ENCODE measurements at places on chromosomes 12 and 14. TPM values are rescaled to one million over a fixed set of nuclear protein-coding genes. Genes with fewer than 3 reads are reported as not detected.
A peak's percentile ranks its signal among the peaks of the same experiment; 100 is the strongest.

DNA sequence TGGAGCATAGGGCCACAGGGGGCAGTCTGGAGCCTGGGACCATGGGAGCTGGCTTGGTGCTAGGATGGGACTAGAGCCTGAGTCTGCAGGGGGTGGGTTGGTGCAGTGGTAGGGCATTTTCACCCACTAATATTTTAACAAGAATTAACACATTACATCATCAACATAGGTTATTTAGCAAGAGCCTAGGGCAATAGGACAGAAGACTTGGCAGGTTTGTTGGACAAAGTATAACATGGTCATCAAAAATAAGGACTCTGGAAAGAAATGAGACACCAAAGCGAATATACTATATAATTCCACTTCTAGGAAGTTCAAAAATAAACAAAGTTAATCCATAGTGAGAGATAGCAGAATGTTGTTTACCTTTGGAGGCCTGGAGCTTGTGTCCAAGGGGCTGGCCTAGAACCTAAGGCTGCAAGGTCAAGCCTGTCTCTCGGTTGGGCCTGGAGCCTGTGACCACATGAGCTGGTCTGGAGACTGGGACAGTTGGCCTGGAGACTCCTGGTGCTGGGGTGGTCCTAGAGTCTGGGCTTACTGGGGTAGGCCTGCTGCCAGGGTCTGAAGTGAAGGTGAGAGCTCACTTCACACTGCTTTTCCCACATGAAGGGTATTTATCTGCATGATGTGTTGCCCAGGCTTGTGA, 28.1 kb upstream of the CNOT2 start:
- H3K4me3 ChIP-seq: no peak overlapping the region
- no peaks in the 10 kb centered on the region for H3K36me3 ChIP-seq
- no peak overlapping the region for H3K27ac ChIP-seq
- no peaks in the 10 kb centered on the region for H3K4me1 ChIP-seq
- H3K27me3 ChIP-seq: no peaks in the 10 kb centered on the region

GRCh38 chr12:123559468-123559867, 24.9 kb upstream of the TMED2 start:
- H3K36me3 ChIP-seq: no peaks in the 10 kb centered on the region
- no peak overlapping the region for H3K27ac ChIP-seq
- H3K4me3 ChIP-seq: no peak overlapping the region

- no peak for DNase-seq
- no peaks in the 10 kb centered on the region for H3K36me3 ChIP-seq
- peaks cover 18% of the 10 kb centered on the region for H3K27me3 ChIP-seq
Observed at GRCh38 chr14:103607822-103608221, 21.2 kb upstream of the KLC1 start.

- H3K27ac ChIP-seq: peak overlapping the region; percentile 79
- peaks cover 25% of the 10 kb centered on the region for H3K36me3 ChIP-seq
- no peak for DNase-seq
- H3K4me3 ChIP-seq: no peak overlapping the region
- peaks cover 34% of the 10 kb centered on the region for H3K4me1 ChIP-seq
Observed at GRCh38 chr12:110726028-110726427, 16.7 kb downstream of the PPP1CC start.

- H3K27me3 ChIP-seq: peaks cover 9% of the 10 kb centered on the region
- no peaks in the 10 kb centered on the region for H3K36me3 ChIP-seq
- H3K4me3 ChIP-seq: no peak overlapping the region
- peaks cover 6% of the 10 kb centered on the region for H3K4me1 ChIP-seq
- no peak overlapping the region for H3K27ac ChIP-seq
Observed at GRCh38 chr14:104726600-104727451, 2.8 kb downstream of the ADSS1 start.

DNA sequence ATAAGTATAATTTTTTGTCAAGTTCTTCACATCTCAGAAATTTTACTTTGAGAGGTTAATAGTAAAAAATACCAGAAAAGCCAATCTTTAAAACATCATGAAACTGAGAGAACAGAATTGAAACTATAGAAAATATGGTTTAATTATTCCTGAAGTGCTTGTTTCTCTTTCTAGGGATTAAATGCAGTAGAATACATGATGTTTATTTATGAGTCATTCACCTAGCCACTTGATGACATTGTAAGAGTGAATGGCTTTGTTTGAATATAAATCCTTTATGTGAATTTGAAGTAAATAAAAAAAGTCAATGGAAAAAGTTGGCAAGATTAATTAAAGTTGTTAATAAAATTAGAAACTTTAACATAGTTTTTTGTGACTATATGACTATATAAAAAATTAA, 48.4 kb downstream of the KTN1 start:
- no peak overlapping the region for H3K4me3 ChIP-seq
- no peak for DNase-seq
- no peaks in the 10 kb centered on the region for H3K4me1 ChIP-seq
- peaks cover 29% of the 10 kb centered on the region for H3K36me3 ChIP-seq

DNA sequence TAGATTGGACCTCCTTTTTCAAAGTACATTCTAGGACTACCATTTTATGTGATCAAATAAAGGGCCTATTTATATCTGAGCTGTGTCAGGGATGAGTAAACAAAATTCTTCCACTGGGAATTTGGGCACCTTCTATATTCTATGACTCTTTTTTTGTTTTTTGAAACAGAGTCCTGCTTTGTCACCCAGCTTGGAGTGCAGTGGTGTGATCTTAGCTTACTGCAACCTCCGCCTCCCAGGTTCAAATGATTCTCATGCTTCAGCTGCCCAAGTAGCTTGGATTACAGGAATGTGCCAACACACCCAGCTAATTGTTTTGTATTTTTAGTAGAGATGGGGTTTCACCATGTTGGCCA, 64.8 kb downstream of the DRAM1 start:
- H3K27me3 ChIP-seq: no peaks in the 10 kb centered on the region
- no peak overlapping the region for H3K4me3 ChIP-seq
- H3K27ac ChIP-seq: no peak overlapping the region
- no peak for DNase-seq

- DNase-seq: peak; percentile 62
- H3K27me3 ChIP-seq: no peaks in the 10 kb centered on the region
- no peaks in the 10 kb centered on the region for H3K4me1 ChIP-seq
- H3K4me3 ChIP-seq: no peak overlapping the region
- no peak overlapping the region for H3K27ac ChIP-seq
- H3K36me3 ChIP-seq: no peaks in the 10 kb centered on the region
Observed at GRCh38 chr12:39990122-39991101, 115.5 kb downstream of the SLC2A13 start.

- DNase-seq: no peak
- H3K27me3 ChIP-seq: peaks cover 13% of the 10 kb centered on the region
- no peaks in the 10 kb centered on the region for H3K4me1 ChIP-seq
- no peak overlapping the region for H3K4me3 ChIP-seq
- H3K27ac ChIP-seq: no peak overlapping the region
- H3K36me3 ChIP-seq: no peaks in the 10 kb centered on the region
Observed at GRCh38 chr14:52254086-52254485, 13.4 kb upstream of the PTGDR start.

DNA sequence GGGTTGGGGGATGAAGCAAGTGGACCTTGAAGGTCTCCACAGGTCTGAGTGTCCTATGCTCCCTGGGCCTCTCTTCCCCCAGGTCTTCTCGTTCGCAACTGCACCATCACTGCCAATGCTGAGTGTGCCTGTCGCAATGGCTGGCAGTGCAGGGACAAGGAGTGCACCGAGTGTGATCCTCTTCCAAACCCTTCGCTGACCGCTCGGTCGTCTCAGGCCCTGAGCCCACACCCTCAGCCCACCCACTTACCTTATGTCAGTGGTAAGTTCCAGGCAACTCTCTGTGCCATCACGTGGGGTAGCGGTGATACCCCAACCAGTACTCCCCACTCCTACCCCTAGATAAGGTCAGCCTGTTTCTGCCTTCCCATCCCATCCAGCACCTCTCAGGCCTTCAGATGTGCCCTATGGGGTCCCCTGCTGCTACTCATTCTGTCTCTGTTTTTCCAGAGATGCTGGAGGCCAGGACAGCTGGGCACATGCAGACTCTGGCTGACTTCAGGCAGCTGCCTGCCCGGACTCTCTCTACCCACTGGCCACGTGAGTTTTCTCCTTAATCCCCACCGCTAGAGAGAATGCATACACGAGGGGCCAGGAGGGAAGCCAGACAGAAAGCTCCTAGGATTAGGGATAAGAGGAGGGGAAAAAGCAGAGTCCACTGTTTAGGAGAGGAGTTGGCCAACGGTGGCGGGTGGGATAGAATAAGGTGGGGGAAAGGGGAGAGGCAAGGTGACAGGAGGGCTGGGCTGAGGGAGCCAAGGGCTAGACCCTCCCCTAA, 1.6 kb upstream of the TAPBPL start:
- no peak for DNase-seq
- H3K36me3 ChIP-seq: peaks cover 28% of the 10 kb centered on the region
- peak overlapping the region; percentile 96 for H3K27ac ChIP-seq
- peaks cover 46% of the 10 kb centered on the region for H3K4me1 ChIP-seq
- H3K27me3 ChIP-seq: no peaks in the 10 kb centered on the region

- no peak overlapping the region for H3K4me3 ChIP-seq
- no peaks in the 10 kb centered on the region for H3K4me1 ChIP-seq
- H3K36me3 ChIP-seq: no peaks in the 10 kb centered on the region
Observed at GRCh38 chr14:87878959-87879358, 114.0 kb downstream of the GALC start.

DNA sequence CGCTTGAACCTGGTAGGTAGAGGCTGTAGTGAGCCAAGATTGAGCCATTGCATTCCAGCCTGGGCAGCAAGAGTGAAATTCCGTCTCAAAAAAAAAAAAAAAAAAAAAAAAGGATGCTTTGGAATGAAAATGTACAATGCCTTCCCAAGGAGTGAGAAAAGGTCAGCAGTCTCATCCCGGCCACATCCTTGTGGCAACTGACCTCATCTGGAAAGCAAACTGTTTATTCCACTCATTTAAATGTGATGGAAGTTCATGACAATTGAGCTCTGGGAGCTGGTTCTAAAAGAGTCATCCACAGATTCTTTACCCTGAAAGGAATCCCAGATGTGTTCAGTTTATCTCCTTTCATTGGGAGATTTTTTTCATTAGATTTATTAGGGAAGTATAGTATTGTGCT, 19.4 kb upstream of the LIMA1 start:
- H3K27ac ChIP-seq: no peak overlapping the region
- no peaks in the 10 kb centered on the region for H3K4me1 ChIP-seq
- DNase-seq: no peak
- no peaks in the 10 kb centered on the region for H3K36me3 ChIP-seq
- no peaks in the 10 kb centered on the region for H3K27me3 ChIP-seq

DNA sequence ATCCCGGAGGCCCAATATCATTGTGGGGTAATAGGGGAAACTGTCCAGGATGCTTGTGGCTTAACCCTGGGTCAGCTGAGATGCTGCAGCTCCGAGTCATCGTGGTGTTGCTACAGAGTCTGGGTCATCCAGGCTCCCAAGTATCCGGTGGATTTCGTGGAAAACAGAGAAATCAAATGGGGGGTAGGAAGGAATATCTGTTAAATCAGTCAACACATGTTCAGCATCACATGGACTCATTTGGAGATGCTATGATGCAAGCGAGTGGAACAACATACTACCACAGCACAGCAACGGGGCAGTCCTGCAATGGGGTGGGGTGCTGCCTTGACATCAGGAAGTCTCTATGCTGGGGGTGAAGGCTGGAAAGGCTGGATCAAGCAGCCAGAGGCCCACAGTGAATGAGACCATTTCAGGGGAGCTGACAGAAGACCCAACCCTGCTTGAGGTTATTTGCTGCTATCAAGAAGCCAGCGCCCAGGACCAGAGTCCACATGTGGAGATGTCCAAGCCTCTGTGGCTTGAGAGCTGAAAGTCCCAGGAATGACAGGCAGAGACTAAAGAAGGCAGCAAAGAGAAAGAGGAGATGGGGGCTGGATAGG, 22.9 kb downstream of the VDR start:
- DNase-seq: no peak
- no peaks in the 10 kb centered on the region for H3K36me3 ChIP-seq
- no peak overlapping the region for H3K4me3 ChIP-seq
- H3K4me1 ChIP-seq: peaks cover 28% of the 10 kb centered on the region

GRCh38 chr12:2877953-2878732, 1.1 kb downstream of the RHNO1 start:
- H3K36me3 ChIP-seq: no peaks in the 10 kb centered on the region
- H3K27ac ChIP-seq: peak overlapping the region; percentile 91
- H3K27me3 ChIP-seq: no peaks in the 10 kb centered on the region
- H3K4me3 ChIP-seq: peak overlapping the region; percentile 87
- peak; percentile 71 for DNase-seq
- peaks cover 23% of the 10 kb centered on the region for H3K4me1 ChIP-seq

The TGFB3 gene
- polyA plus RNA-seq: 9.4 TPM

The YY1 gene
- polyA plus RNA-seq: 34.7 TPM

The TMPRSS12 gene
- polyA plus RNA-seq: not detected

The ITPK1 gene
- polyA plus RNA-seq: 34.6 TPM

The PLBD1 gene
- 1.6 TPM for polyA plus RNA-seq

The LRP1-AS gene
- not detected for polyA plus RNA-seq

The COX8C gene
- polyA plus RNA-seq: not detected

The COL2A1 gene
- not detected for polyA plus RNA-seq

The OTX2 gene
- not detected for polyA plus RNA-seq
